ENCODE measurements at places on chromosomes 3 and 15.

- DNase-seq, result peak; percentile 56
Observed at GRCh38 chr3:127787071-127787490, 35.2 kb downstream of the MGLL start.

DNA sequence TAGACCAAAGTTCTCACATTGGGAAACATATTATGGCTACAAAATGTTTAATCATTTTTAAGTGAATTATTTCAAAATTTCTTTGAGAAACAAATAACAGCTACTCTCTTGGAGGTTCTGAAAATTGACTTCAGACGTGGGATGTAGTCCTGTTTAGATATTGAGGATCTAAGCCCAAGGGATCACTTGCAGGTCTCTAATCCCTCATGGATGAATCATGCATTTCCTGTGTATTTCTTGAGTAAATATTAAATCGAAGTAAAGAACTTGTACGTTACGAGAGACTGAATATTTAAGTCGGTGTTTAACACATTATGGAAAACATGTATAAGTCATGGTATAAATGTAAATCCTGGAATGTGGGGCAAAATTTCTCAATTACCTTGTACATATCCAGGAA, 119.8 kb downstream of the EPHA3 start:
- DNase-seq, result no peak

DNA sequence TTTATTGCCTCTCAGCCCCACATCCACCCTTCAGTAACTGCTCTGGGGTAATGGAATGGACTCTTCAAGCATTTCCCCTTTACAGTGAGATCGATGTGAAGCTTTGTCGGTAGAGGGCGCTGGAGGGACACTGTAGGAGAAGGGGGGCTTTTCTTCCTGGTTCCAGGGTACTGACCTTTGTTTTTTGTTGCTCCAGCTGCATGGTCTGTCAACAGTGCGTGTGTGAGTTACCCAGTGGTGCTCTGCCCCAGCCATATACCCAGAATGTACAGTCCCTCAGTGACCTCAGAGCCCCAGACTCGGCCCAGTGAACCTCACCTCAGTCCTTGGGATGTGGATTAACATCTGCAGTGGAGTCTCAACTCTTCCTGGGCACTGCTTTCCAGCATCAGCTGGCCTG, 180.3 kb upstream of the TSC22D2 start:
- peak; percentile 74 for DNase-seq

DNA sequence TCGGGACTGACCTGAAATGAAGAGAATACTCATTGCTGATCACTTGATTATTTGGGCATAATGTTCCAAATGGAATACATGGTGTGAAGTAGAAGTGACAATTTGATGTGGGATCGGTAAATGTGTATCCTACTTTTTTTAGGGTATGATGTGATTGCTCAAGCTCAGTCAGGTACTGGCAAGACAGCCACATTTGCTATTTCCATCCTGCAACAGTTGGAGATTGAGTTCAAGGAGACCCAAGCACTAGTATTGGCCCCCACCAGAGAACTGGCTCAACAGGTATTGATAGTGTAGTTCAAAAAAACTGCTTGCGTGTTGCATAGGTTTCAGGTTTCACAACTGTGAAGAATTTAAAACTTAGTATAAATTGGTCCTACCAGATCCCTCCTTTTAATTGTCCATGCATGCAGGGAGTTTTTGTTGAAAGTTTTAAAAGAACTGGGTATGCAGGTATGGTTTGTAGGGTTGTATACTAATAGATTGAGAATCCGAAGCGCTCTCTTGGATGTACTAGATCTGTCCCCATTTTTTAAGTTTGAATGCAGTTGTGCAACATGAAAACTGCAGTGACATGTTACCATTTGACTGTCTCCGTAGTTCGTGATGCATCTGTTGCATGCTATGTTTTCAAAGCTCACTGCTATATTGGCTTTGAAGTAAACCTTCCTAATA, 1.6 kb downstream of the EIF4A2 start:
- DNase-seq, result no peak

- DNase-seq, result no peak
Observed at GRCh38 chr3:36697229-36698001, 66.9 kb downstream of the DCLK3 start.

DNA sequence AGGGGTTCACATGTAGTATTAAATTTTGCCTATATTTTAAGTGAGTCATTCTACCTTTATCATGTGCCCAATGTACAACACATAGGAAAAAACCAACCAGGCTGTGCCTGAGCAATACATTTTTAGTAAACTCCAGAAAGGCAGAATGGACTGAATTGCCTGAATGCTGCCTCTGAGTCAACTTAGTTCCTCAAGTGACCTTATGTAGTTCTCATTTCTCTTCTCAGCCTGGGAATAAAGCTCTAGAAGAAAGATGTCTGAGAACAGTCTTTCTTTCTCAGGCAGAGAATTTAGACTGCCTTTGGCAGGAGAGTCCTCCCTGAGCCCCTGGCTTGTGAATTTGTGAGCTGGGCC, 13.0 kb downstream of the ST3GAL6 start:
- no peak for DNase-seq

- DNase-seq, result no peak
Observed at GRCh38 chr3:125165189-125165947, 47.2 kb downstream of the SLC12A8 start.

GRCh38 chr15:76135516-76135915, 75.7 kb downstream of the TMEM266 start:
- no peak for DNase-seq

- DNase-seq, result no peak
Observed at GRCh38 chr3:129703913-129704312, 97.4 kb upstream of the PLXND1 start.

- no peak for DNase-seq
Observed at GRCh38 chr3:10219737-10220136, 28.5 kb upstream of the TATDN2 start.

DNA sequence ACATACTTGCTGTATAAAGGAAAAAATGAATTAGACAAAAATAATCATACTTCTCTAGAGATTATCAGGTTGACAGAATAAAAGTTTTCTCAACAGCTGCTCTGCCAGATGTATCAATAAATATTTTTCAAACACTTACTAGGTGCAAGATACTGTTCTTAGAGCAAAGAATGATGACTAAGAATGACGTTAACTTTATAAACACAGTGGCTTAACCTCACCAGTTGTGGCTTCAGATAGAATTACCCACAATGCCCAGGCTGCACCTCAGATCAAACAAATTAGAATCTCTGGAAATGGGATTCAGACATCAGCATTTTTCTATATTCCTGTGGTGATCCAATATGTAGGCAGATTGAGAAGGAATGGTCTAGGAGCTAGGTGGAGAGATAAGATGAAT, 422.4 kb upstream of the ATP11B start:
- DNase-seq, result no peak

DNA sequence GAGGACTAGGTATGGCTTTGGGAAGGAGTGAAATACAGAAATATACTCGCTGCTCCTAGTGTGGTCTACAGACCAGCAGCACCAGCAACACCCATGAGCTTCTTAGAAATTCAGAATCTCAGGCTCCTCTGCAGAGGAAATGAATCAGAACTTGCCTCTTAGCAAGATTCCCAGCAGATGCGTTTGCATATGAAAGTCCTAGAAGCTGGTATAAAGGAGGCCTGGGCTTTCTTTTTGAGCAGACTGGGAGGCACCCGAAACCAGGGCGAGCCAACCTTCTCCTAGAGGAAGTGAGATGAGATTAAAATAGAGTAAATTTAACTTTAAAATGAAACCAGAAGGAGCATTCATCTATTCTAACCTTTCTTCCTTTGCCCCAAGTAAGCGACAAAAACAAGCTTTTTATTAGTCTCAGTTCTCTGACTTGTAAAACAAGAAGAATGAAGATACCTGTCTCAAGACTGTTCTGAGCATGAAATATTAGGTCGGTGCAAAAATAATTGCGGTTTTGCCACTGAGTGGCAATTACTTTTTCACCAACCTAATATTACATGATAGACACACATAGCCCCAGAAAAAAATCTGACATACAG, 140.0 kb downstream of the PDZRN3 start:
- DNase-seq, result no peak

DNA sequence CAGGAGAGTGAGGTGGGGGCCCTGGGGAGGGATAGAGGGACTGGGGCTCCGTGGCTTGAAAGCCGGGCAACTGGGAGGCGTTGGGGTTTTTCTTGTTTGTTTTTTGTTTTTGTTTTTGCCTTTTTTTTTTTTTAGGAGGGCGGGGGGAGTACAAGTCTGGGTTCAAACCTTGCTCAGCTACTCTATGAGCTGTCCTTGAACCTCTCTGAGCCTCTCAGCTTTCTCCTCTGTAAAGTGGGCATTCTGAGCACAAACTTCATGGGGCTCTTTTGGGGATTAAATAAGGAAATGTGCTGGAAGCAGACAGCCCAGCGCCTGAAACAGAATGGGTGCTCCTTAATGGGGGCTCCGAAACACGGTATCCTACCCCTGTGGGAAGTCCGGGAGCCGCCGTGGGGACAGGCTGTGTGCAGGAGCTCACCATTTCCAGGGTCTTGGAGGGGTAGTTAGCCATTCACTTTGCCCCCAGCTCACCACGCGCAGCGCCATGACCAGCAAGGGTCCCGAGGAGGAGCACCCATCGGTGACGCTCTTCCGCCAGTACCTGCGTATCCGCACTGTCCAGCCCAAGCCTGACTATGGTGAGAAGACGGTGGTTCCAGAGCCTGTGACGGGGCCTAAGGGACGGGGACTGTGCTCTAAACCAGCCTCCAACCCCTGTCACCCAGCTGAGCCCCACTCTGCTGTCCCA, 388 bp downstream of the ACY1 start:
- DNase-seq, result no peak

DNA sequence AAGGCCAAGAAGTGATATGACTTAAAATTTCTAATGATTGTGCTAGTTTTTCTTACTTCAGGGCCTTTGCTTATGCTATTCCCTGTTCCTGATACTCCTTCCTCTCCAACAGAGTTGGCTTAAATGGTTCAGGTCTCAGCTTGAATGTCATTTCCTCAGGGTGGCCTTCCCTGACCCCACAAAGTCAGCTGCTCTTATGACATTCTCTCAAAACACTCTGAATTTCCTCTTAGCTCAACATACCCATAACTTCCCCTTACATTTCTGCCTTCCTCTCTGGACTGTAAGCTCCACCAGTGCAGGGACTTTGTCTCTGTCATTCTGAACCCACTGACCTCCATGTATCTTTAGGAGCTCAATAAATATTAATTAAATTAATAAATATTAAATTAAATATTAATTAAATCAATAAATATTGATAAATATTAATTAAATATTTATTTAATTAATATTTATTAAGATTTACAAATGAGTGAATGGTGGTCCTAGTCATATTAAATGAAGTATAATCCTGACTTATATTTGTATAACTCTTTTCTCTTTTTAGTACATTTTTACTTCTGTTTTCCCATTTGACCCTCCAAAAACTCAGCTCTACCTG, 17.9 kb upstream of the TMCC1 start:
- no peak for DNase-seq

GRCh38 chr3:161579395-161580126, 83.0 kb downstream of the OTOL1 start:
- DNase-seq, result no peak

GRCh38 chr3:157160658-157161424, 894 bp upstream of the CCNL1 start:
- DNase-seq, result peak; percentile 93

GRCh38 chr3:37861620-37862041, at the start of gene CTDSPL:
Gene CTDSPL, plus strand, starts transcription at chr3:37861880. Its CDS starts 320 bp downstream, at chr3:37862200.
- DNase-seq, result peak; percentile 80

DNA sequence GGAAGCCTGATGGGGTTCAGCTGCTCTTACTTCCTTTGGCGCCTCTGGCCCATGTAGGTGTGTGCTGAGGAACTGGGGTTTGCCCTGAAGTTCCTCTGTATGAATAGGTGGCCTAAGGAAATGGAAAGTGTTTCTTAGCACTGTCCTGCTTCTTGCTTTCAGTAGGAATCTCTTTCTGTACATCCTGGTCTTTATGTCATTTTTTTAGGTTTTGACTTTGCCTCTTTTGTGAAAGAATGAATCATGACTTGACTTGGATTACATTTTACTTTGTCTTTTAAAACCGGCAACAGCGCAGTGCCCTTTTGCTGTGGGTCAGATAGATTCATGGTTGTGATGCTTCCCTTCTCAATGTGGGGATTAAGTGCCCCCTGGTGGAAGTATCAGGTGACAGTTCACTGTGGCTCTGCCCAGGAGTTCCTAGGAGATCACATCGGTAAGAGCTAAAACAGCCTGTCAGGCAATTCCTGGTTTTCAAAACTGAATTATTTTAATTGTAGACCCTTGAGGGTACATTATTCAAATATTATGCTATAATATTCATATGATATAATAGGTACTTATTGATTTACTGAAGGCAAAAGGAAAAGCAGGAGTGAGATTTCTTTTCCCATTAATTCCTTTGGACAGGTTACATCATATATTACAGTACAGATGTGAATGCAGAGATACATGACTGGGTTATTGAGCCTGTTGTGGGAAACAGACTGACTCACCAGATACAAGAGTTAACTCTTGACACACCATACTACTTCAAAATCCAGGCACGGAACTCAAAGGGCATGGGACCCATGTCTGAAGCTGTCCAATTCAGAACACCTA, 95.4 kb downstream of the HCN4 start:
- DNase-seq, result no peak

GRCh38 chr3:179991883-179992282, 44.9 kb downstream of the PEX5L start:
- DNase-seq, result no peak

- no peak for DNase-seq
Observed at GRCh38 chr15:45361878-45362277, 16.5 kb downstream of the GATM start.

DNA sequence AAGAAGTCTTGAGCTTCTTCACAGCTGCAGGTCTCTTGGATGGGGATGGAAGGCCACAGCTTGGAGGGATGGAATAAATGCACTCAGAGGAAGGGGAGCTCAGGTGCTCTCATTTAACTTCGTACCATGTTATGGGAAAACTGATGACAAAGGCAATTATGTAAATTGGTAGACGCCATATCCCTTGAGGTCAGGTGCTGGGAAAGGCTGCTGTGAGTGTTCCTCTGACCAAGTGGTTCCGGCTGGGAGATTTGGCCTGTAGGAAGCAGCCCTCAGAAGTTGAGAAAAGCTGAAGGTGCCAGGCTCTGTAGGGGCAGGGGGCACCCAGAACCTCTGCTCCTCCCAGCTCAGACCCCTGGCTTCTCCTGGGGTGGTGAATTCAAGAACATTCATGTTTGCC, 47.1 kb downstream of the FAH start:
- DNase-seq, result no peak

- DNase-seq, result no peak
Observed at GRCh38 chr3:115099986-115100571, 47.0 kb downstream of the ZBTB20 start.

All from sciatic nerve (tissue), 2 donors.